ENCODE measurements at places on chromosomes 11 and 22. TPM values are rescaled to one million over a fixed set of nuclear protein-coding genes. Genes with fewer than 3 reads are reported as not detected.

DNA sequence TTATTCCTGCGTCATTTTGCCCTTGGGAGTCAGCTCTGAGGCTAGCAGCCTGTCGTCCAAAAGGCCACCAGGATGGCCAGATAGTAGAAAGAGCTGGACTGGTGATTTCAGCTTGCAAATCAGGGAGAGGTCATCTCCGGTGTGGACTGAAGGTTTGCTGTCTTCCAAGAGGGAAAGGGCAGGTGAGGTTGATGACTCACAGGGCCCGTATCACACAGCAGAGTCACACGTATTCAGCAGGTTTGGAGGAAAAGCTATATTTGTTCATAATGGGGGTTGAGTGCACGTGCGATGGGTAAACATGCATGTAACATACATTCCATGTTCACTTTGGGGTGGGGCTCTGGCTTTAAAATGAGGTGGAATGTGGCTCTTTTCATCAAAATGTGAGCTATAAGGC, 25.6 kb downstream of the MRPL21 start:
- DNase-seq, result no peak

DNA sequence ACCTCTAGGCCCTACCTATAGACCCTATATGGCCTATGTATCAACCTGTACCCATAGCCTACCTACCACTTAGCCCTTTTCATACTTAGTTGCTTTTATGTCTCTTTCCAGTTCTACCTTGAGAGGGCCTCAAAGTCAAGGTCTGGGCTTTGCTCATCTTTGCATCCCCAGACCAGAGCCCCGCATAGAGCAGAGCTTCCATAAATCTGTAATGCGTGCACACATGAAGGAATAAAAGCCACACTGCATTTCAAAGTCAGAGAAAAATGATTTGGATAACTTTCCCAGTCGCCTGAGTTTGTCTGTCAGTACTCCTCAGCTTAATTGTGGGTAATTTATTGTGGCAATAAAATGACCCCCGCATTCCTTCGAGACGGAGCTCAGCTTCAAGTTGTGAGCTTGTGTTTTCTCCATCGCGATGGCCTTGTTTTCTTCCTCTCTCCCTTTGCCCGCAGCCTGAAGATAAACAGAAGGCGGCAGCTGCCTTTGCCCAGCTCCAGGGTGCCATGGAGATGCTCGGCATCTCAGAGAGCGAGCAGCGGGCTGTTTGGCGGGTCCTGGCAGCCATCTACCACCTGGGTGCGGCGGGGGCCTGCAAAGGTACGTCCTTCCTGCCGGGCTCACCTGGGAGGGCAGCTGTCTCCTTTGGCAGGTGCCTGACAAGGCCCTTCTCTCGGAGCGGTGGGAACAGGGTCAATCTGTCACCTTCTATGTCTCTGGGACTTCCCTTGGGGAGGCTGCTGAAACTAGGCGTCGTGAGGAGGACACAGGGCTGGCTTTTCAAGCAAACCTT, 55.7 kb downstream of the MYO18B start:
- no peak for DNase-seq

GRCh38 chr11:15555161-15555560, 440.4 kb downstream of the INSC start:
- DNase-seq, result no peak

Gene OR2AG1
- not detected for total RNA-seq

- DNase-seq, result no peak
These were observed 1.1 kb upstream of the NECTIN1 start for GRCh38 chr11:119729951-119730613.

DNA sequence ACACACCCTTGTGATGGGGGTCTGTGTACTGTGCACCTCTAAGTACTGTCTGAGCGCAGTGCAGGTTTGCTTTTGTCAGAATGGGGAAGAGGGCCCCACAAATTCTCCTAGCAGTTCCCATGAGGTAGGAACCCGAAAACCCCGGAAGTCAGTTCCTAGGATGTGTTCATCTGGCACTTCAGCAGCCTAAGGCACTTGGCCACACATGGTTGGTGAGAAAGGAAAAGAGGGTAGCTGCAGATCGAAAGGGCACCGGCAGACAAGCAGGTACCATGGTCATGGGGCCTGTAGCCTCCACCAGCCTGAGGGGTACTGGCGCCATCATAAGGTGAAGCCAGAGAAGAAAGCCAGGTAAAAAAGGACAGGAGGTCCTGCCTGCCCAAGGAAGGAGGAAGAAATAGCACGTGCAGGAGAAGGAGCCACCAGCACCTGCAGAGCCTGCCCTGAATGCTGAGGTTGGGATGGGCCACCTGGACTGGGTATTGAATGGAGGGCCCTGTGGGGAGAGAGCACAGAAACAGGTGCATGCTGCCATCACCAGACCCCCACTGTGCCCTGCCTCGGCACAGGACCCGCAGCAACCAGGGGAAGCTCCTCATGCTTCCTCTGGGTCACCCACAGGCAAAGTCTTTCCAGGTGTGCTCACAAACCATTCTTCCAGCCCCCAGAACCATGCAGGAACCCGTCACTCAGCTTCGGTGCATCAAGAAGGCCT, 8.1 kb upstream of the CASTOR1 start:
- DNase-seq, result no peak

Gene TEX54
- 0.59 TPM for total RNA-seq

Gene MUC5AC
- not detected for total RNA-seq

GRCh38 chr11:12640926-12641849, 33.0 kb upstream of the TEAD1 start:
- DNase-seq, result peak; percentile 40

DNA sequence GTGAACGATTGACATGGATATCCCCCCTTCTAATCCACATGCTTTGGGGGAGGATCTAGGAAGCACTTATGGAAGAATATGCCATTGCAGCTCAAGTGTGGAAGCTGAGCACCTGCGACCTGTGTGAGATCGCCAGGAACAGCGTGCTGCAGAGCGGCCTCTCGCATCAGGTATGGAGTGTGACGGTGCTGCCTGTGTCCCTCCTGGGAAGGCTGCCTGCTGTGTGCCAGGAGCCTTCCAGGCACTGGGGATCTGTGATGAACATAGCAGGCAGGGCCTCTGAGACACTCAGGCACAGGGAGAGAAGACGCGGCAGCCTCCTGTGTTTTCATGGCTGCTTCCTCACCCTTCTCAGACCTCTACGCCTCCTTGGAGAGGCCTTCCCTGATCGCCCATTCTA, 36.5 kb downstream of the RNF141 start:
- no peak for DNase-seq

GRCh38 chr11:18669711-18670110, 28.9 kb upstream of the TMEM86A start:
- no peak for DNase-seq

Gene SYT7
- total RNA-seq, result not detected

- no peak for DNase-seq
These were observed 101.8 kb downstream of the MYO18B start for GRCh38 chr22:25843660-25844405.

DNA sequence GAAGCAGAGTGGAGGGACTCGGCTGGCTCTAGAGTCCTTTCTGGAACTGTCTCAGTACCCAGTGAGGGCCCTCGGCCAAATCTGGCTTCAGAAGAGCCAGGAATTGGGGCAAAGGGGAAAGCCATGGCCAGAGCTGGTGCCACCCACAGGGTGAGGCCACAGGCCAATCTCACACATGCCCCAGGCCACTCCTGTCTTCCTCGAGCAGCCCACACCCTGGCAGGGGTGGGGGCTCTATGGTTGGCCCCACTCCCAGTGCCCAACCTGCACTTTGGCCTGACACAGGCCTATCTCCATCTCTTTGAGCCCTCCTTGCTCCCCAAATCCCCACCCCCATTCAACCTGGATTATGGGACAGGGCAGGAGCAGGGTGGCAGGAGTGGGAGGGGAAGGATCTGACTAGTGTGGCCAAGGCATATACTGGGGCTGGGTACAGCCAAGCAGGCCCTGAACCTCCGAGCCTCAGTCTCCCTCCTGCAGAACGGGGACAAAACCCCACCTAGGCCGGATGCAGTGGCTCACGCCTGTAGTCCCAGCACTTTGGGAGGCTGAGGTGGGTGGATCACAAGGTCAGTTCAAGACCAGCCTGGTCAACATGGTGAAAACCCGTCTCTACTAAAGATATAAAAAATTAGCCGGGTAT, 6.9 kb downstream of the TST start:
- DNase-seq, result no peak

GRCh38 chr11:122394313-122394712, 261.2 kb upstream of the UBASH3B start:
- DNase-seq, result no peak

Gene CD3G
- total RNA-seq, result 102 TPM

Gene MMP12
- total RNA-seq, result not detected

GRCh38 chr22:30864441-30865420, 103.8 kb downstream of the MORC2 start:
- no peak for DNase-seq

- DNase-seq, result no peak
These were observed 107.3 kb downstream of the BUD13 start for GRCh38 chr11:116665523-116665922.

Gene KRTAP5-9
- not detected for total RNA-seq

DNA sequence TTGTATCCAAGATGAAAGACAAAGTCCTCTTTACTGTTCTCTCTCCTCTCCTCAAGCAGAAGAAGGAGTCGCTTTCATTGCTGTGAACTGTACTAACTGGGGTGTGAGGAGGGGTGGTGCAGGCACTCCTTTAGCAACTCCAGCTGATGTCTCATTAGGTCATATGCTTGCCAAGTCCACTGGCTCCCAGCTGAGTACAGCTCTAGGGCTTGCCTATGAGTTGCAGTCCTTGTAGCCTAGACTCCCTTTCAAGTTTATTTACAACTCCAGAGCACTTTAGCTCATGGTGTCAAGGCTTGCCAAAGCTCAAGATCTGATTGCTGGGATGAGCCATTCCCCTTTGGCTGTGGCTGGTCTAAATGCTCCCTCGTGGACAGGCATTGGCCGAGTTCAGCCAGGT, 55.1 kb upstream of the PDGFD start:
- DNase-seq, result no peak

DNA sequence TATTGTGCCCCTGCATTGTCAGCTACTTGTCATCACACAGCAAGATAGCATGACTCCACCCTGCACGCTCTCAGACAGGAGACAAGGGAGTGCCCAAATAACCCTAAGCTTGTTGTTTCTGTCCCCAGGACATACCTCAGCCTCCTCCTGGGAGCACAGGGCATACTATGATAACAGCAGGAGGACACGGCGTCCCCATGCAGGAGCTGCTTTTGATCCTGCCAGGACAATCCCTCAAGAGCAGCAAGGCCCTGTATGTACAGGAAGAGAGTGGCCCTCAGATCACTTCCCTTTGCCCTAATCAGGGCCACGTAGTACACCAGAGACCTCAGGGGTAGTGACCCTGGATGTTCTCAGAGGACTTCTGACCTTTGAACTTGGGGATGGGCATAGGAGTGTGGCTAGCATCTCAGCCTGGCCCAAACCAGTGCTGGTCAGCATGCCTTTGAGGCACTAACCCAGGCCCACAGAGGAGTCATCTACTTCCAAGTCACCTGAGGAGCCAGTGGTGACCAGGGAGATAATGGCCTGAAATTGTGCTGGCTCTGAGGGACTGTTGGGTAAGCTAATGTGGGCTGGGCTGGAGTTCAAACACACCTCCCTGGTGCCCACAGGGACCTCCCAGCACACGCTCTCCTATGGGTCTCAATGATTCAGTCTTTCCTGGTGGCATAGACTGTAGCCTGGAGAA, 9.2 kb downstream of the APOA4 start:
- no peak for DNase-seq

Gene SLC25A45
- total RNA-seq, result 40.8 TPM

DNA sequence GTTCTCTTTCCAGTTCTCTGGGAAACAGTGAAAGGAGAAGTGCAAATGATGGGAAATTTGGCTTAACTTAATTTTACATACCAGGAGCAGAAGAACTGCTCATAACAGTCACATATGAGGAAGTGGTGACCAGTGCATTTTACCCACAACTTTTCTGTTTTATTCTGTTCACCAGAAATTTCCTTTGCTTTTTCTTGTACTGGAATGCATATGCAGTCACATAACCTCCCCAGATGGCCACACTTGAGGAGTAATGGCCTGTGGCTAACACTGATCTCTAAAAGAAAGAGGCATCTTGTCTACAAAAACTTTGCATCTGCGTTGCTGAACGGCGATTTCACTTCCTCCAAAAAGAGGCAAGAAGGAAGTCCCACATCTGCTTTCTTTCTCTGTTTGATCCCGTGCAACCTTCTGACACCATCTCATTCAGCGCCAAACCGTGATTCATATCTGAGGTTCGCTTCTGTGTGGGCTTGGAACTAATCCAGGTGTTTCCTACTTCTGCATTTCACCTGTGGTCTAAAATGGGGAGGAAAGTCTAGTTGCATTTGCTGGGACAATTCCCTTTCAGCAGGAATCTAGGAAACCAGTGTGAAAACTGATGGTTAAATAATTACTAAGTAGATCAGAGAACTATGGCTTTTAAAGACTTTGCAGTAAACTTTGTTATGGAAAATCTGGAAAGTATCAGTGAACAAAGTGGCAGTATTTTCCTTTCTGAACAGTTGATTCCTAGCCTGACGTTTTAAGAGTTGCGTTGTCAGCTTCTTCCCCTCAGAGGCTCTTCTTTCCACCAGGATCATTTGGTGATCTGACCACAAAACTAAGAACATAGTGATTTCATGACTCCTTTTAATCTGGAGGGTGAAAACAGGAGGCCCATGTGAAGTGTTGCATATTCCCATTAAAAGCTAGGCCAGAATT, 4.2 kb upstream of the MPEG1 start:
- DNase-seq, result peak; percentile 35

GRCh38 chr11:21109341-21109740, 440.0 kb downstream of the NELL1 start:
- no peak for DNase-seq
